Astrocyte (in vitro differentiated cells and primary cell): ENCODE measurements at places on chromosomes 5 and 9. TPM values are rescaled to one million over a fixed set of nuclear protein-coding genes. Genes with fewer than 3 reads are reported as not detected.

GRCh38 chr5:109411149-109411514, 1.4 kb upstream of the PJA2 start:
- H3K4me1 ChIP-seq: peaks cover 36% of the 10 kb centered on the region
- H3K27ac ChIP-seq: peak overlapping the region; percentile 99
- peak overlapping the region; percentile 81 for H3K4me3 ChIP-seq
- H3K36me3 ChIP-seq: no peaks in the 10 kb centered on the region
- H3K27me3 ChIP-seq: no peaks in the 10 kb centered on the region

GRCh38 chr9:2356041-2356790, 265.4 kb upstream of the VLDLR start:
- no peaks in the 10 kb centered on the region for H3K27me3 ChIP-seq
- DNase-seq: peak; percentile 60
- no peaks in the 10 kb centered on the region for H3K36me3 ChIP-seq

Gene CCDC180
- 2.2 and 3.5 TPM in 2 replicates for total RNA-seq

DNA sequence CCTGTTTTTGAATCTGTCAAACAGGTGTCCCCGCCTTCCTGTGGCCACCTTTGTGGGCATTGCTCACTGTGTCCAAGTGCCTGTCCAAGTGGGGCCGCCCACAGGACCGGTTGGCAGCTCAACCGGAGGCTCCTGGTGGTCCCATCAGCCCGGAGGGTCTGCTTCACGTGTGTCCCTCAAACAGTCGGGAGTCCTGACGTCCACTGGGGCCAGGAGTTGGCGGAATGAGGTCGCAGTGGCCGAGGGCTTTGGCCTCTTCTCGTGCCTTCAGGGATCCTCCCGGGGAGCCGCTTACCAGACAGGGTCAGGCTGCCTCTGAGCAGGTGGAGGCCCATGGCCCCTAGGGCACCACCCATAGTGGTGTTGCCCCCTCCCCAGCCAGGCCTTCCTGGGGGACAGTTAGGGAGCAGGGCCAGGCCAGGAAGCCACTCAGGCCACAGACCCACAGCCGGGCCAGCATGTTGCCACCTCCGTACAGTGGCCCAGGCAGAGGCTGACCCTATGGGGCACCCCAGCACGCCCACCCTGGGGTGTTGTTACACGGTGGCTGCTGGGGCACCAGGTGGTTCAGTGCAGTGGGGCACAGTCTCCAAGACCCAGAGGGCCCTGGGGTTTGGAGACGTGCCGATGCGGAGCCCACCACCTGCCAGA, 69.5 kb downstream of the KCNT1 start:
- no peaks in the 10 kb centered on the region for H3K36me3 ChIP-seq
- H3K4me3 ChIP-seq: no peak overlapping the region
- no peak overlapping the region for H3K27ac ChIP-seq

DNA sequence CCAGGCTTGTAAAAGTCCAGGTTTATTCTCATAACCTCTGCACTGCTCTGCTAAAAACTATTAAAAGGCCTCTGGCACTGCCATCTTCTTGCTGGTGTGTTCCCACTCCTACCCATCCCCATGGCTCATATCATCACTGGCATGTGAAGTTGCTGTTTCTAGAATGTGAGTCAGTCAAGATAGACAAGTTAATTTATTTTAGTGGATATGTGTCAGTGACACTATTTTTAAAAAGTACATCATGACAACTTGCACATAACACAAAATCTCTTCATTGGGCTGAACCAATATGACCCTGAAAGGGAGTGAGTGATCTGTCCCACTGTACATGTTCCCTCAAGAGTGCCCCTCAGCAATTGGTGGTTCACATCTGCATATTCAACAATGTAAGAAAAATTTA, 299.7 kb downstream of the NFIB start:
- no peaks in the 10 kb centered on the region for H3K27me3 ChIP-seq
- H3K4me3 ChIP-seq: no peak overlapping the region
- no peak for DNase-seq
- H3K4me1 ChIP-seq: no peaks in the 10 kb centered on the region
- H3K36me3 ChIP-seq: no peaks in the 10 kb centered on the region
- no peak overlapping the region for H3K27ac ChIP-seq

Gene PTGES2
- total RNA-seq: 44.1 and 44.4 TPM in 2 replicates

GRCh38 chr5:151787817-151788216, 16.1 kb downstream of the G3BP1 start:
- H3K36me3 ChIP-seq: peaks cover 41% of the 10 kb centered on the region
- no peak overlapping the region for H3K4me3 ChIP-seq
- H3K27ac ChIP-seq: no peak overlapping the region

Gene IFNA5
- total RNA-seq: not detected in 2 replicates

Gene IFNK
- total RNA-seq: not detected in 2 replicates

DNA sequence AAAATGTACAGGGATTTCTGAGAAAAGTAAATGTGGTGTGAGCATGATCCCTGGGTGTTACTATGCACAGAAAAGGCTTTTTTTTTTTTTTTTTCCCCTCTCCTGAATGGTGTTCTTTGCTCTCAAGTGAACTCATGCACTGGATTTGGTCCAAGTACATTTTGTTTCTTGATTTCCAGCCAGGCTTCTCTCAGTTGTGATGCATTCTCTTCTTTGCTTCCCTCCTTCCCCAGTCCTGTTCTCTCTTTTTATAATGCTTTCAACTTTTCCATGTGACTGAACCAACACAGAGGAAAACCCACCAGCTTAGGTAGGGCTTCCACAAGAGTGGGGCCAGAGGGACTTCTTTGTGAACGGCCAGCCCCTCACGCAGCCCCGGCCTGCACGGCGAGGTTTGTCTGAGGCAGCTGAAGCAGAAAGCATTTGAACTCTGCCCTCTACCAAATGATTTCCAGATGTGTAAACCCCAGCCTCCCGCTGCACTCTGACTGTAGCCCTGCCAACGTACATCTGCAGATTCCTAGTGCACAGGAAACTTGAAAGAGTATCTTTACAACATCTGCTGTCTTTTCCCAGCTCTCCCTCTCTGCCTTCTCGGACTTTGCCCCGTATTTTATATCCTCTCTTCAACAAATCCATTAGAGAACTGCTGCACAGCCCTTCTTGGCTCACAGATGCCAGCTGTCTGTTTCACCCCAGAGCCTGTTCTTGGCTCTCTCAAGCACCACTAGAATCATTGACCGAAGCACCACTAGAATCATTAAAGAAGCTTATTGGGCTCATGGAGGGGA, 71.8 kb upstream of the CD180 start:
- DNase-seq: peak; percentile 91
- H3K27me3 ChIP-seq: no peaks in the 10 kb centered on the region
- peak overlapping the region; percentile 78 for H3K27ac ChIP-seq
- H3K36me3 ChIP-seq: no peaks in the 10 kb centered on the region
- H3K4me1 ChIP-seq: peaks cover 26% of the 10 kb centered on the region
- H3K4me3 ChIP-seq: peak overlapping the region; percentile 32

Gene CARTPT
- not detected in 2 replicates for total RNA-seq

GRCh38 chr5:103849934-103850333, 287.3 kb upstream of the NUDT12 start:
- DNase-seq: peak; percentile 93
- no peaks in the 10 kb centered on the region for H3K36me3 ChIP-seq
- no peak overlapping the region for H3K4me3 ChIP-seq
- H3K27me3 ChIP-seq: no peaks in the 10 kb centered on the region

Gene CDC20B
- total RNA-seq: 0.11 and 0.17 TPM in 2 replicates

DNA sequence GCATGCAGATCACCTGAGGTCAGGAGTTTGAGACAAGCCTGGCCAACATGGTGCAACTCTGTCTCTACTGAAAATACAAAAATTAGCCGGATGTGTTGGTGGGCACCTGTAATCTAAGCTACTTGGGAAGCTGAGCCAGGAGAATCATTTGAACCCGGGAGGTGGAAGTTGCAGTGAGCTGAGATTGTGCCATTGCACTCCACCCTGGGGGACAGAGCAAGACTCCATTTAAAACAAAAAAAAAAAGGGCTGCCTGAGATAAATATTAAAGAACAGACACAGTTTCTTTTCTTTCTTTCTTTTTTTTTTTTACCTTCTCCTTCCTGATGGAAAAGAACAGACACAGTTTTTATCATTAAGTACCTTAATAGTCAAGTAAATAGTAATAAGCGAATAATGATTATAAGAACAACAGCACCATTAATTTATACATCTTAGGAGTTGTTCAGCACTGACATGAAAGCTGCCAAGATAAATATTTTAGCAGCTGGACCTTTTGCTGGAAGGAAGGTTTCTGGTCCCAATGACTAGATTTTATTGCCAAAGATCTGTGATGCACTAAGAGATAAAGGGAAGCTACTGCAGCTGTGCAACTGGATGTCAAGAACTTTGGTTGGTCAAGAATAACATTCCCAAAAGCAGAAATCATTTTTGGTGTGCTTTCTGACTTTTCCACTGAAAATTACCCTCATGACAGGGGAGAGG, 7.0 kb downstream of the CENPP start:
- H3K27me3 ChIP-seq: no peaks in the 10 kb centered on the region
- no peaks in the 10 kb centered on the region for H3K36me3 ChIP-seq
- peak; percentile 62 for DNase-seq
- no peak overlapping the region for H3K27ac ChIP-seq

- no peaks in the 10 kb centered on the region for H3K27me3 ChIP-seq
- H3K36me3 ChIP-seq: peaks cover 25% of the 10 kb centered on the region
- no peak for DNase-seq
- no peak overlapping the region for H3K27ac ChIP-seq
Measured at GRCh38 chr9:131167936-131168335, 42.5 kb downstream of the NUP214 start.

Gene SLC4A9
- 0.25 TPM in 1 of 2 replicates, not detected in the other for total RNA-seq

Gene GPR150
- 0.14 TPM in 1 of 2 replicates, not detected in the other for total RNA-seq

Gene CDC42SE2
- total RNA-seq: 18.5 and 24.1 TPM in 2 replicates

DNA sequence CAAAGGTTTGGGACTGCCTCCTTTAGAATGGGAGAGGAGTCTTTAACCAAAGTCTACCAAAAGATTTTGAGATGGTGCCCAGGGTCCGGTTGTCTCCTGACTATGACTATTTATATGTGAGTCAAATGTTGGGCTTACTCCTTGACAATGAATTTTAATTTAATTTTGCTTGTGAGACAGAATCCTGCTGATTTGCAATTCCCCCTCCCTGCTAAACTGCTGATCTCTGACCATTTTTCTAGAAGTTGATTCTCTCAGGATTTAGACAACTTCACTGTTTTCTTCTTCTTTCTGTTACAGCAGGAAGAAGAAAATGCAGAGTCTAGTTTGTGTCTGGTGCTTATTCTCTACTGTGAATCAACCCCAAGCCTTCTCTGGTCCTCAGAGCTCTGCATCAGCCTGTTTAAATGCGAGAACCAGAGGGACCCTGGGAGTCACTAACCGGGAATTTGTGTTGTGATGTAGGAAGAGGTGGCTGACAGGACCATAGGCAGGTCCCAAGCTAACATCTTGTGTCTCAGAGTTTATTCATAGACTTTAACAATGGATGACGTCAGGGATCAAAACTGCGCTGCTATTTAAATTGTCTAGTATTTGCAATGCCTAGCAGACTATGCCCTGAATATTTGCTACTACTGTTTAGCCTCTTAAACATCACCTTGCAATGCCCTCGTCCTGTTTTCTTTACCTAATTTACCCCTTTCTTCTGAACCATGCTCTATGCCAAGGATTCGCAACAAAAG, 124.0 kb upstream of the TAF11L2 start:
- peak overlapping the region; percentile 50 for H3K27ac ChIP-seq
- no peaks in the 10 kb centered on the region for H3K36me3 ChIP-seq
- no peaks in the 10 kb centered on the region for H3K27me3 ChIP-seq
- peak; percentile 82 for DNase-seq
- peaks cover 29% of the 10 kb centered on the region for H3K4me1 ChIP-seq
- no peak overlapping the region for H3K4me3 ChIP-seq

DNA sequence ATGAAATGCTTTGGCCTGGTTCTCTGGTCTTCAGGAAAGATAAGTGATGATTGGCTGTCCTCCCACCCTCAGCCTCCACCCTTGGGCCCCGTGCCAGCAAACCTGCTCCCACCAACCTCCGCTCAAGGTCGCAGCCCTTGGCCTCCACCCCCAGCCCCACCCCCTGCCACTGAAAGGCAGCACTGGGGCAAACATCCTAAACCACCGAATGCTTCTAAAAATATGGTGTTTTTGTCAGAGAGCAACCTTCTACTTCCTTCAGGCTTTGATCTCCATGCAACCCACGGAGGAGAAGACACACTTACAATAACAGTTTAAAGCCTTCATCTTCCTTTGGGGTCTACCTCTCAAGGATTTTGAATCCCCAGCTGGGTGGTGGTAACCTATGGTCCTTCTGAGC, 24.0 kb upstream of the TCF7 start:
- peaks cover 6% of the 10 kb centered on the region for H3K4me1 ChIP-seq
- DNase-seq: no peak
- H3K4me3 ChIP-seq: no peak overlapping the region
- no peaks in the 10 kb centered on the region for H3K36me3 ChIP-seq
- no peak overlapping the region for H3K27ac ChIP-seq
- no peaks in the 10 kb centered on the region for H3K27me3 ChIP-seq

GRCh38 chr9:129685220-129685932, 19.9 kb downstream of the PRRX2 start:
- peaks cover 4% of the 10 kb centered on the region for H3K4me1 ChIP-seq
- H3K27me3 ChIP-seq: peaks cover 9% of the 10 kb centered on the region
- no peak overlapping the region for H3K27ac ChIP-seq
- DNase-seq: peak; percentile 41

- no peak for DNase-seq
- no peaks in the 10 kb centered on the region for H3K4me1 ChIP-seq
- H3K4me3 ChIP-seq: no peak overlapping the region
- H3K36me3 ChIP-seq: no peaks in the 10 kb centered on the region
- H3K27ac ChIP-seq: no peak overlapping the region
Measured at GRCh38 chr5:27818888-27819287, 780.5 kb upstream of the CDH9 start.

Gene CBY3
- total RNA-seq: not detected in 2 replicates

DNA sequence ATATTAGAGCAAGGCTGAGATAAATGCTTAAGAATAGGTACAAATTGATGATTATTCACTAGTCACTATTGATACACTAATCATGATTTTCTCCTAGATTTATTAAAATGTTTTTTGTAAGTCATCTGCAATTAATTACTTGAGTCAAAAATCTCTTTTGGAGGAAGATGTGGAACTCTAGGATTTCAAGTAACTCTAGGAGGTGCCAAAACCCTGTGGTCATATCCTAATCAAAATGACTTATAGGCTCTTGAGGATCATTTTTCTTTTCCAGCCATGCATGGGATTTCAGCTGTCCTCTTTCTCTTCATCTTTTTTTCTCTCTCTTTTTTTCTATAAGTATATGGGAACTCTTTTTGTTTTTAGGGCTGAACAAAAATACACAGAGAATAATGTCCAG, 141.8 kb upstream of the CD180 start:
- peak; percentile 51 for DNase-seq
- no peak overlapping the region for H3K4me3 ChIP-seq
- no peaks in the 10 kb centered on the region for H3K27me3 ChIP-seq
- no peaks in the 10 kb centered on the region for H3K4me1 ChIP-seq
- H3K36me3 ChIP-seq: no peaks in the 10 kb centered on the region

GRCh38 chr5:160174780-160175437, 54.4 kb upstream of the FABP6 start:
- no peak for DNase-seq
- H3K27me3 ChIP-seq: no peaks in the 10 kb centered on the region
- H3K27ac ChIP-seq: no peak overlapping the region
- H3K4me3 ChIP-seq: no peak overlapping the region
- H3K4me1 ChIP-seq: peaks cover 11% of the 10 kb centered on the region

Gene EDIL3
- total RNA-seq: 226 and 284 TPM in 2 replicates

GRCh38 chr9:136501686-136502085, 18.8 kb upstream of the SEC16A start:
- no peaks in the 10 kb centered on the region for H3K36me3 ChIP-seq
- H3K27ac ChIP-seq: no peak overlapping the region
- H3K4me1 ChIP-seq: no peaks in the 10 kb centered on the region
- no peak overlapping the region for H3K4me3 ChIP-seq
- no peaks in the 10 kb centered on the region for H3K27me3 ChIP-seq

Gene FAM13B
- 25.3 and 32.0 TPM in 2 replicates for total RNA-seq
